Activated T-helper 1 cell treated with Interleukin-2 at 50 U/mL for 16 hours (primary cell): ENCODE measurements at places on chromosomes 2 and 18.

- DNase-seq = no peak
Measured at GRCh38 chr2:226600184-226600583, 199.4 kb downstream of the IRS1 start.

DNA sequence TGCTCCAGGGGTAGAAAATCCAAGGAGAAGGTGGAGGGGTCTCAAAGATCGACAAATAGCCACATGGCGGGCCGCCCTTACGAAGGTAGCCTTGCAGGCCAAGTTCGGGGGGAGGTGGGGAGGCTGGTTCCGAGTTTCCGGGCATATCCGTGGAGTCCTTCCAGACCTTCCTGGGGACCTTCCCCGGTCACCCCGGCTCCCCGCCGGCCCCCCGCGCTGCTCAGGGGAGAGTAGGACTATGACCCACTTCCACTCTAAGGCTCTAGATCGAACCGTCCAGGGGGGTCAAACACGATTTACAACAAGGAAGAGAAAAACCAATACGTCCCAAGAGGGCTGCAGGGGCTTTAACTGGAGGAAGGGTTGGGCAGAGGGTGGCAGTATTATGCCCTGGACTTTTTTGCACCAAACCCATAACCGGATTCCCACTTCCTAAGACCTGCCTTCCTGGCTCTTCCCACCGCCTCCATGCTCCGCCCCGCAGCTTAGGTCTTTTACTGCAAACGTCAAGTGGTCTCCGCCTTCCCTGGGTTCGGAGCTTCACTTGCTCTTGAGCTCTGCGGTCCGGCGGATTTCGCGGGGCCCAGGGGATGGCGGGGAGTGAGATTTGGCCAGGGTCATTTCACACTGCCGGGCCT is 779 bp upstream of the LYPD6 start:
- DNase-seq = no peak

GRCh38 chr2:239012228-239012627 is 164.3 kb downstream of the TWIST2 start:
- DNase-seq = no peak

DNA sequence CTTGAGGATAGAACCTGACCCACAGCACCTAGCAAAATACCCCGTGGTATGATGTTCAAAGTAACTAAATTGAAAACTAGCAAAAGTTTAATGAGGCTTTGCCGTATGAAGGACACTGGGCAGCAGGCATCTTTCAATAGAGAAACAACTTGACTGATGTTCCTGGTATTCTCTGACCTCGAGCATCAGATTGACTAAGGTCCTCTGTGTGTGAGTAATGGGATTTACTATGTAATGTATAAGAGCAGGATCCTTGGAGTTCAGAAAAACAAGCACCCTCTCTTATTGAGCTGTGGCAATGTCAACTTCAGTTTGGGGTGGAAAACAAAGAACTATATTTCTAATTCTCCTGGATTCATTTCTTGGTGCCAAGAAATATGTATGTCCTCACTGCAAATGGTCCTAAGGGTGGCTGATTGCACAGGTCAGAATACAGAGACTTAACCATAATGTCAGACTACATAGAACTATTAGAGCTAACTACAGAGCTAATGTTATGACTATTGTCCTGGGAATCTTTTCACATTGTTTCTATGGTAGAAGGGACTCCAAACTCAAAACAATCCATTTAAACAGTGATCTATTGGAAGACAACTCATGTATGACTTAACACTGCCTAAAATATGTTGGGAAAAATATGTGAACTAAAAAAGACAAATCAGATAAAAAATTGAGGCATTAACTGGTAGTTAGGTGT is 4.4 kb downstream of the TNFAIP6 start:
- DNase-seq = no peak

DNA sequence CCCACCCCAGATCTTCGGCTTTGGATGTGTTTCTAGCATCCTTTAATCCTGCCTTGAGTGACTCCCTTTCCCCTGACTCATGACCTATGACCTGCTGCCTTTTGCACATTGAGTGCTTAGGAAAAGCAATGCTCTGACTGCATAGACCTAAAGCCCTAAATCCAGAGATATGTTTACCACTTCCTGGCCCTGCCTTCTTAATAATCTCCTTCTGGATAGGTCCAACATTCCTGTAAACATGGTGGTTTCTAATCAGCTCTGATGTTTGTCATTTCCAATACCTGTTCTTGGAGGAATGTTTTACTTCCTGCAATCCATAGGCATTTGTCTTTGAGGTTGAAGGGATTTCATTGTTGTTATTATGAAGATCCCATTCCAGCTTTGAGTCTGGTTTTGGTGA is 2.3 kb downstream of the SLC3A1 start:
- DNase-seq = no peak
